Cerebellar nuclear complex (tissue), 1 donor: ENCODE measurements at places on chromosomes 1 and 21.

DNA sequence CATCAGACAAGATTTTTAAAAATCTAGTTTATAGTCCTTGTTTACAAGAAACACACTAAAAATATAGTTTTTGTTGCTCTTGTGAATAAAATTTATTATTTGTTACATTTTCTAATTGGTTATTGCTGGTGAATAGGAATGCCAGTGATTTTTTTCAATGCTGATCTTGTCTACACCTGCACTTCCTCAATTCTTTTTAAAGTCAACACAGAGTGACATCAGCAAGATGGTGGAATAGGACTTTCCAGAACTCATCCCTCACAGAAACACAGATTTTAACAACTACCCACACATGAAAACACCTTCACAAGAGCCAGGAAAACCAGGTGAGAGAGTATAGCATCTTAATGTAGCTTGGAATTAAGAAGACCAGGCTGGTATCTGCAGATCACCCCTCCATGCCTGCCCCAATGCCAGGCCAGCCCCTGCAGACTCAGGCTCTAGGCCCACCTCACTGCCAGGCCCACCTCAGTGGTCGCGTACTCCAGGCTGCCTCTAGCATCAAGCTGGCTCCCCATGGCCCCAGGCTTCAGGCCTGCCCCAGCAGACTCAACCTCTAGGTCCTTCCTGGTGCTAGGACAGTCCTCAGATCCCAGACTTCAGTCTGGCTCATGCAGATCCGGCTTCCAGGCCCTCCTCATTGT lies 117.6 kb downstream of the WDR3 start:
- no peak for DNase-seq

DNA sequence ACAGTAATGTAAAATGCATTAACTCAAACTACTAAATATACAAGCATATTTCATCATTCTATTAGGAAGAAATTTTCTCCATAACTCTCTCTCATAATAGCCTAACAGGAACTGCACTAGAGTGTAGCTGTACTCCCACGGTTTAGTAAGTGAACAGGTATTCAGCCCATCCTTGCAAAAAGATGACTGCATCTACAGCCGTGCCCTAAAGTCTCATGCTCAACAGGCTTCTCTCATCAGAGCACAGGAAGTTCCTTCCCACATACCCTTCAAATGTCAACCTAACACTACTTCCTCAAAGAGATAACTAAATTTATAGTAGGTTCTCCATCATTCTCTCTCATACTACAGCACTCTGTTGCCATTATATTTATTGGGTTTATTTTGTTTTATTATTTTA lies 251.6 kb downstream of the AKT3 start:
- no peak for DNase-seq

DNA sequence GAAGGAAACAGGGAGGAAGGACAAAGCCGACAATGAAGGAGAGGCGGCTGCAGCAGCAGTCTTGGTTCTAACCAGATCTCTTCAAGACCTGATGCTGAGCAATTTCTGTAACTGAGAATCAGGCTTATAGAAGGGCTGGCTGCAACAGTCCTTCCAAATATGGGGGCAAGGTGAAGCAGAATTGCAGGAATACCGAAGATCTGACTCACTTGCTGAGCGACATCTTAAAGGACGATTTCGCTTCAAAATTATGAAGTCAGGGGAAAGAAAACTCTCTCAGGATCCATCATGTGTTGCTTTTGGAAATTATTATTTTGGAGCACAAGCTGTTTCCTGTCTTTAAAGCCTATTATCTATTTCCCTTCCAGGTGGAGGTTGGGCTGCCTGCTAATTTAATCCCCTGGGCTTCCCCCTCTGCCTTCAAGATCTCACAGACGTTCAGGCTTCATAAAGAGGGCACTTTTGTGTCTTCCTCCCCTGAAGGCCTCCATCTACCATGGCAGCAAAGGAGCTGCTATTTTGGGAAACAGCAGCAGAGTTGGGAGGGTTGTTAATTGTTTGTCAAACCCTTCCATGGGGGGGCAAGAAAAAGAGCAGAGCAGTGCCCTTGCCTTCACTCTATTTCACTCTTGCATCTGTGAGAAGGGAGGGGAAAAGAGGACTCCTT lies 10.8 kb upstream of the IER5 start:
- DNase-seq, result no peak

DNA sequence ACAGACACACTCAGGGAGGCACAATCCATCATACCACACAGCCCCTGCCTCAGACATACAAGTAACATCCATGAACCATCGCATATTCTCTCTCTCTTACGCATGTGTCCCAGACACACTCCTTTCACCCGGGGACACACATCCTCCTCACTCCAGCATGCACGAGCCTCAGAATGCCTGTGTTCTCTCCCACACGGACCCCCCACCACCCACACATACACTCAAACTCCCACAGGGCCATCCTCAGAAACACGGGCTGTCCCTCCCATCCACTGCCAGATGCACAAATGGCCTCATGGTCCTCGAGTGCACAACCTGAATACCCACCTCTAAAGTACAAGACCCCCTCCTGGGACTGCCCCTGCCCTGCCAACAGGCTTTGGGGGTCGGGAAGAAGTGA lies 2.2 kb upstream of the C1QC start:
- no peak for DNase-seq

GRCh38 chr1:31398246-31398645 lies 14.8 kb upstream of the SERINC2 start:
- no peak for DNase-seq

GRCh38 chr1:234916840-234917239 lies 211.8 kb downstream of the TOMM20 start:
- DNase-seq, result no peak
